ENCODE measurements at places on chromosomes 13 and 19.

GRCh38 chr19:42052241-42052863 is 17.7 kb downstream of the GRIK5 start:
- no peak for DNase-seq

DNA sequence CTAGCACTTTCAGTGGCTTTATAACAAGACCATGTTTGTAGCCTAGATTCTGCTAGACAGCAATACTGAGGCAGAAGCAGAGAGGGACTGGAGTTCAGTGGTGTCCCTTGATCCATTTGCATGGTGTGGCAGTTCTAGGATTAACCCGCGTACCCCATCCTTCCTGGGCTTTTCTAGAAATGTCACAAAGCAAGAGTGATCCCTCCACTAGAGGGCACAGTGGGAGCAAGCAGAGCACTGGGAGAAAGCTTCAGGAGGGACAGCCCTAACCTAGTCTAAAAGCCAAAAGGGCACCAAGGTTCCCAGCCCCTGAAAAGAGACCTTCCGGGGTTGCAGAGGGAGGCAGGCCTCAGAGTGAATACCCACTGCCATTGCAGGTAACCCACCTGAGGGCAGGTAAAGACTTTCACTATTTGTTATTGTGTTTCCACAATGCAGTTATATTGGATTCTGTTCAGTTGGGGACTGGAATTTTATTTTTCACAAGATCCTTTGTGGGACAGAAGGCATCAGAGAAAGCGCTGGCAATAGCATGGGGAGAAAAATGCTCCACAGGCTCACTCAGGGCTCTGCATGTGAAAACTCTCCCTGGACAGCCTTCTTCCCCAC is 170.6 kb downstream of the FLT1 start:
- no peak for DNase-seq

GRCh38 chr19:14073261-14073924 is 807 bp downstream of the MISP3 start:
- no peak for DNase-seq

DNA sequence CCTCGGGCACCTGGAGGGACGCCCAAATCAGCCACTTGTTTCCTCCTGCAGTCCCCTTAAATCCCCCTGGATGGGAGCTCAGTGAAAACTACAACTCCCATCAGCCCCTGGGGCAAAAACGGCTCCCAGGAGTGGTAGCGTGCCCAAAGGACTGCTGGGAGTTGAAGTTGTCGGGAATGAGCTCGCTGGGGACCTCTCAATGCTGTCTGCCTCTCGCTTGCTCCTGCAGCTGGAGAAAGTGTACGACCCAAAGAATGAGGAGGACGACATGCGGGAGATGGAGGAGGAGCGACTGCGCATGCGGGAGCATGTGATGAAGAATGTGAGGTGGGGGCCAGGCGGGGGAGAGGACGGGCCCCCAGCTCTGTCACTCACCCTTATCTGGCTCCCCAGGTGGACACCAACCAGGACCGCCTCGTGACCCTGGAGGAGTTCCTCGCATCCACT is 14.7 kb upstream of the DHDH start:
- no peak for DNase-seq

- no peak for DNase-seq
Measured at GRCh38 chr19:18697680-18698079, 14.2 kb downstream of the CRTC1 start.

- no peak for DNase-seq
Measured at GRCh38 chr19:23777216-23777615, 18.5 kb upstream of the ZNF681 start.

DNA sequence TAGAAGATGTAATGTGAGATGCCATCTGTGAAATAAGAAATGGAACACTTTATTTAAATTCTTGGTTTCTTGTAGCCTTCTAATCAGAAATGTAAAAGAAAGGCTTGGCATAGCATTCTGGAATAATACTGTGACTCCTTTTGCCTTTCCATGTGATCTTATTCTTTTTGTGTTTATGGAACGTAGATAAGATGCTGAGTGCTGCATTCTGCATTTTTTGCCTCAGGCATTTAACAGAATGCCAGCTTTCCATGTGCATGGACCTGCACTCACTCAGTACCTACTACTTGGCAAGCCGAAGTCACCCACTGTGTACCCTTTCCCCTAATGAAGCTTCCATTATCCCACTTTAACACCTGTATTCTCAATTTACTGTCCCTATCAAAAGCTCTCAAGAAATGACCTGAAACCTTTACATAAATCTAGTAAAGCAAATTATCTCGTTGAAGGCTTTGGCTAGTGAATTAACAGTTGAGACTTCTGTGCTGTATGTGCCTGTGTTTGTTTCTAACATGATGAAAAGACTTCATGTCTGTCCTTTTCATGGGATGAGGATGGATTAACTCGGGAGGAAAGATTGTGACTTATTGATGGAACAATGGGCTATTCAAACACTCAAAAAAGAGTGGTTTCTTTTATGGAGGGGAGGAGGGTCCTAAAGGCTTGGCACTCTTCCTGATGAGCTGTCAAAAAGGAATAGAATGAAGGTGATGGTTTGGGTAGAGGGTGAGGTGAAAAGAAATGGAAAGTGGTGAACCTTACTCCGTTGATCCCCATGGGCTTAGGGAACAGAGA is 44.7 kb upstream of the FRY start:
- DNase-seq = no peak

- DNase-seq = no peak
Measured at GRCh38 chr13:40672765-40673397, 6.4 kb upstream of the FOXO1 start.

- no peak for DNase-seq
Measured at GRCh38 chr19:926589-927350, 935 bp downstream of the ARID3A start.

DNA sequence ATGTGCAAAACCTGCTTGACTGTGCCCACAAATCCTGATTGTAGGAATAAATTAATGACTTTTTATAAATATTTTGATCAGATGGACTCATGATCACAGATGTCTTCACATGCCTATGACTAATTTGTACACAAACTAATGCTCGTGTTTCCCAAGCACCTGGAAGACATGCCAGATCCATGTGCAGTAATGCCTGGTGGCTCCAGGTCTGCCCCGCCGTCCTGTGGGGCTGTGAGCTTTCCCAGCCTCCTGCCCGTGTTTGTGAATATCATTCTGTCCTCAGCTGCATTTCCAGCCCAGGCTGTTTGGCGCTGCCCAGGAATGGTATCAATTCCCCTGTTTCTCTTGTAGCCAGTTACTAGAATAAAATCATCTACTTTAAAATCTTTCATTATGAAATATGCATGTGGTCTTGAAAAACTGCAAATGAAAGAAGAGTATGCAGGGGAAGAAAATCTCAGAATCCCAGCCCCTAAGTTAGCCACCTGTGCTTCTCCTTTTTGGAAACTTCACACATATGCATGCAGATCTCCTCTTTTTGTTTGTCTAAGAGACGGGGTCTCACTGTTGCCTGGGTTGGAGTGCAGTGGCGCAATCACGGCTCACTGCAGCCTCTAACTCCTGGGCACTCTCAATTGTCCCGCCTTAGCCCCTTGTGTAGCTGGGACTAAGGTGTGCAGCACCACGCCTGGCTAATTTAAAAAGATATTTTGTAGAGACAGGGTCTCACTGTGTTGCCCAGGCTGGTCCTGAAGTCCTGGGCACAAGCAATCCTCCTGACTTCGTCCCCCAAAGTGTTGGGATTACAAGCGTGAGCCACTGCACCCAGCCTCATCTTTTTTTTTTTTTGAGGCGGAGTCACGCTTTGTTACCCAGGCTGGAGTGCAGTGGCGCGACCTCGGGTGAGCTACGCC is 6.2 kb downstream of the RPL28 start:
- DNase-seq = no peak

GRCh38 chr19:44951179-44952159 is 3.7 kb upstream of the CLPTM1 start:
- peak; percentile 39 for DNase-seq
